ENCODE measurements at places on chromosomes 7 and 10. TPM values are rescaled to one million over a fixed set of nuclear protein-coding genes. Genes with fewer than 3 reads are reported as not detected.

SNX10 gene
- under 0.01 TPM for total RNA-seq

ABCF2 gene
- total RNA-seq: 46.4 TPM

OSBPL3 gene
- 70.2 TPM for total RNA-seq

AGMO gene
- total RNA-seq: not detected

Measured in fibroblast of lung (primary cell).